Activated CD4-positive, CD25-positive, alpha-beta regulatory T cell treated with anti-CD3 and anti-CD28 coated beads, Interleukin-2, amount 50 U/mL, for 24 hours (primary cell): ENCODE measurements at places on chromosomes 5 and 9.

GRCh38 chr9:14243514-14244042, 70.4 kb downstream of the NFIB start:
- no peak for ATAC-seq

DNA sequence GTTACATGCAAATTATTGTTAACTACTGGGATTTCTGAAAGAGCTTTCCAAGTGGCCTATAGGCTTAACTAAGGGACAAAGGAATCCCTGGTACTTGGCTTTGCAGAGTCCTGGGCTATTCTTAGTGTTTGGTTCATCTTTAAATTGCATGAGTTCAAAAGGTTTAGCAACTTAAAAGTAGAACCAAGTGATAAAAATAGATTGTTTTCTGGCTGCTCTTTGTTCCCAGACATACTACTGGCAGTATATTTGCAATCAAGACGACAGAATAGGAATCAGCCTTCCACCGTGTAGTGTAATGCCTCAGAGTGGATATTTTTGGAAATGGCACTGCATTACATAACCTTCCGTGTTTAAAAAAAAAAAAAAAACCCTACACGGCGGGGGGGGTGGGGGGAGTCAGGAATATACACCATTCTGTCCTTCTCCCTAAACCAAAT, 1.0 kb downstream of the NREP start:
- no peak for ATAC-seq

- no peak for ATAC-seq
Observed at GRCh38 chr5:28253431-28253830, 1215.0 kb upstream of the CDH9 start.

DNA sequence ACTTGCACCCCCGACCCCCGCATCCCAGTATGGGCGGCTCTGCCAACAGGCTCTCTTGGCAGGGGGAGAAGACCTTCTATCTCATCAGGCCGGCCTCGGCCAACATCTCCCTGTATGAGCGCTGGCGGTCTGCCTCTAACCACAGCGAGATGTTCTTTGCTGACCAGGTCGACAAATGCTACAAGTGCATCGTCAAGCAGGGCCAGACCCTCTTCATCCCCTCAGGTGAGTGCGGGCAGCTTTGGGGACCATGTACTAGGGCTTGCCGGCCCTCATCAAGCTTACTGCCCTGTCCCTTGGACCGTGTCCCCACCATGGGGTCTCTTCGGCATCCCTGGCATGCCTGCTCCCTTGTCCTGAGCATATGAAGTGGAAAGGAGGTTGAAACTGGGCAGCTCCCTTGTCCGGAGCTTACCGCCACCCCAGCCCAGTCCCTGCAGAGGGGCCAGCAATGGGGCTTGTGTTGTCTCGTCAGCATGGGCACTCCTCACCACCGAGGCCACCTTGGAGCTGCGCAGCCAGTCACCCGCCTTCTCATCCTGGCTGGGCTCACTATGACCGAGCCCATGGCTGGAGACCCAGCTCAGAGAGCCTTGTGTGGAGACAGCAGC, 78.1 kb downstream of the PHF2 start:
- no peak for ATAC-seq

- no peak for ATAC-seq
Observed at GRCh38 chr5:37792975-37793631, 46.7 kb downstream of the GDNF start.

- ATAC-seq = no peak
Observed at GRCh38 chr5:144788556-144788955, 617.9 kb downstream of the KCTD16 start.

GRCh38 chr9:17837965-17838364, 259.1 kb downstream of the SH3GL2 start:
- ATAC-seq = no peak

- ATAC-seq = no peak
Observed at GRCh38 chr9:130665431-130666392, 1.3 kb downstream of the PRDM12 start.

GRCh38 chr5:128329386-128329939, 208.6 kb downstream of the FBN2 start:
- ATAC-seq = no peak

GRCh38 chr9:132750668-132751067, 80.4 kb downstream of the GTF3C4 start:
- no peak for ATAC-seq

DNA sequence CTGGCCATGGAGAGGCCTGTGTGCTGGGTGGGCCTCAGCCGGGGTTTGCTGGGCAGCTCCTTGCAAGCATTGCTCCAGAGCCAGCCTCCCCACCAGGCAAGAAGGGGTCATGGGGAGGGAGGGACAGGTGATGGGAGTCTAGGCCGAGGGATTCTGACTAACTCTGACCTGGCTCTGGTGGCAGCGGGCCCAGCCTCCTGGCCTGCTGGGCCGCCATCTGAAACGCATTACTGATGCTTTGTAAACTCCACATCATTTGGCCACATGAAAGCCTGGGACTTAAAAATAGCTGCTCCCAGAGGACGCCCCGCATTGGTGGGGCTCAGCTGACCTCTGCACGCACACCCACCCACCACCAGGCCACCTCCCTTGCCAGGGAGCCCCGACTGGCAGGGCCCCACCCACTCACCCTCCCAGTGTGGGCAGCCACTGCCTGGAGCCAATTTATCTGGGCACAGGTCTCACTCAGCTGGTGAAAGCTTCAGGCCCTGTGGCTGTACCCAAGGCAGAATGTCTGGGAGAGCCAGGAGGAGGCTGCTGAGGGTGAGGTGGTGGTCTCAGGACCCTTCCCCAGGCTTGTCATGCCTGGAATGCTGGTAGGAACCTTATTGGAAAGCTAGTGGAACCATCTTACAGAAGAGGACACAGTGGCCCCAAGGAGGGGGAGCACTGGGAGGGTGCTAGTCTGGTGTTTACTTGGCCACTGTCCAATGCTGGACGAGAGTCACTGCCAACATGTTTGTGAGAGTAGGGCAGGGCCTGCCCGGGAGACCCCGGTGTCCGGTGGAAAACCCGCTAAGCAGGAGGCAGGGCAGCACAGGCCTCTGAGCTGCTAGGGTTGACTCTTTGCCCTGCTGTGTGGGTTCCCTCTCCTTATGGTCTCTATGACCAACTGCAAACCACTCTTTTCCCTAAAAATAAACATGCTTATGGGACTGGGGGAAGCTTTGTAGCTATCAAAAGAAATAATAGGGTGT, 10.8 kb downstream of the TCF7 start:
- ATAC-seq = no peak

- ATAC-seq = no peak
Observed at GRCh38 chr5:37055383-37055990, 178.9 kb downstream of the NIPBL start.

DNA sequence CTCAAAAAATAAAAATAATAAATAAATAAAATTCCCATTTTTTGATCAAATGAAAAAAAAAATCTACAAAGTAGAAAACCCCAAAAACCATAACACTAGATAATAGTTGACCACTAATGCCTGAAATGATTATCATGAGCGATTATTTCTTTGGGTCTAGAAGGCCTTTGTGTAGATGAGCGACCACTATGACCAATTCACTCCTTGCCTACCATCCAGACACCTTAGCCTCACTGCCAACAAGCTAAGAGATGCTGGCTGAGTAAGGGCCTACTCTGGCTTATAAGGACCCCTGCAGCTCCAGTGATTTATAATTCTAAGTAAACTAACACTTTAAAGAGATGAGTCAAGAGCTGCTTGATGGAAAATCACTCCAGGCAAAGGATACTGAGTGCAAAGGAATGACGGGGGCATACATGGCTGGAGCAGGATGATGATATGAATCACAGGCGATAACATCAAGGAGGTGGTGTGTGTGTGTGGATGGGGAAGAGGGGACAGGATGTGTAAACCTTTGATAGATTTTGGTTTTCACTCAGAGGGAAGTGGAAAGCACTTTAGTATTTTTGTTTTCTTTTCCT, 4.8 kb upstream of the F2RL1 start:
- ATAC-seq = no peak

- ATAC-seq = peak; percentile 33
Observed at GRCh38 chr5:53031695-53032096, 42.5 kb downstream of the ITGA2 start.

DNA sequence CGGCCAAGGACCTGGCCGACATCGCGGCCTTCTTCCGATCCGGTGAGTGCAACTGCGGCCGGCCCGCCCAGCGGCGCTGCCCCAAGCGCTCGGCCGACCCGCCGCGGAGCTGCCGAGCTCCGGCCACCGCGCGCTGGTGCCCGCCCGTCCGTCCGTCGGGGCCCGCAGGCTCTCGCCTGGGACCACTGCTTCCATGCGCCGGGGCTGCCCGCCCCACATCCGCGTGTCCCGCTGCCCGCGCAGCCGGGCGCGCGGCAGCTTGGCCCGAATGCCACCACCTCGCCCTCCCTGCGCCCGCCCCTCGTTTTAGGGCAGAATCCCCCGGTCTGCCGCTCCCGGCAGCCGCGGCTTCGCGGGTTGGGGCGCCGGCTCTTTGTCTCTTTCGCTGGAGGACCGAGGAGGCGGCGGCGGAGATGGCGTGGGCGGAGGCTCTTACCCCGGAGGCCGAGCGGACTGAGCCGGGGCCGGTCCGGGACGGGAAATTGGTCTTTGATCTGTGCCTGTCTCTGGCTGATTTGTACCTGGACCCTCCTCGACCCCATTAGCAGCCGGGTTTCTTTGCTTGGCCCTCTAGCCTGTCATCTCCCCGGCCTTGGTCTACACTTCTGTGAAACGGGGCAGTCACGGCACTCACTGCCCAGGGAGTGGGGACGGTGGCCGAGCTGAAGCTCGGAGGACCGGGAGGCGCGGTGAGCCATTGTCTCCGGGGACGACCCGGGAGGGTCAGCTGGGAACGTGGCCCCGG, 871 bp downstream of the TRIO start:
- ATAC-seq = no peak

- no peak for ATAC-seq
Observed at GRCh38 chr9:89608641-89609335, 4.0 kb downstream of the GADD45G start.

GRCh38 chr5:116583862-116584222, 9.2 kb upstream of the SEMA6A start:
- ATAC-seq = no peak

DNA sequence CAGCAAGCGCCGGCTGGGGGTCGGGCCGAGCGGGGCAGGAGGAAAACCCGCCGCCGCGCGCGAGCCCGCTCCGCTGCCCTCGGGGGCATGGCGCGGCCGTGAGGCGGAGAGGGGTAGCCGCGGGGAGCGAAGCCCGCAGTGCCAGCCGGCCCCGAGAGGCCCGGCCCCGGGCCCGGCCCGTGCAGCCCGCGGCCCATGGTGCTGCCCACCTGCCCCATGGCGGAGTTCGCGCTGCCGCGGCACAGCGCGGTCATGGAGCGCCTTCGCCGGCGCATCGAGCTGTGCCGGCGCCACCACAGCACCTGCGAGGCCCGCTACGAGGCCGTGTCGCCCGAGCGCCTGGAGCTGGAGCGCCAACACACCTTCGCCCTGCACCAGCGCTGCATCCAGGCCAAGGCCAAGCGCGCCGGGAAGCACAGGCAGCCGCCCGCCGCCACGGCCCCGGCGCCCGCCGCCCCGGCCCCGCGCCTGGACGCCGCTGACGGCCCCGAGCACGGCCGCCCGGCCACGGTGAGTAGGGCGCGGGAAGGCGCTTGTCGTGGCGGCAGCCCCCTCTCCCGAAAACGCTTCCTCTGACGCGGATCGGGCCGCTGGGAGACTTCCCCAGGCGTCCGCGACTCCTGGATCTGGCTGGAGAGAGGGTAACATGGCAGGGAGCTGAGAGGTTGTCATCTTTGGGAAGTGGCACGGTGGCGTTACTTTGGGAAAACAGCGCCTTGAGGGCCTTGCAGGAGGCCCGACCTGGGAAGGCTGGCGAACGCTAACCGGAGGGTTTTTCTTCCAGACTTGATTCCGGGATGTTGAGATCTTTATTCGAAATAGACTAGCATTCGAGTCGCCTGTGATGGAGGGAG, 523 bp downstream of the MAML1 start:
- ATAC-seq = peak; percentile 30

DNA sequence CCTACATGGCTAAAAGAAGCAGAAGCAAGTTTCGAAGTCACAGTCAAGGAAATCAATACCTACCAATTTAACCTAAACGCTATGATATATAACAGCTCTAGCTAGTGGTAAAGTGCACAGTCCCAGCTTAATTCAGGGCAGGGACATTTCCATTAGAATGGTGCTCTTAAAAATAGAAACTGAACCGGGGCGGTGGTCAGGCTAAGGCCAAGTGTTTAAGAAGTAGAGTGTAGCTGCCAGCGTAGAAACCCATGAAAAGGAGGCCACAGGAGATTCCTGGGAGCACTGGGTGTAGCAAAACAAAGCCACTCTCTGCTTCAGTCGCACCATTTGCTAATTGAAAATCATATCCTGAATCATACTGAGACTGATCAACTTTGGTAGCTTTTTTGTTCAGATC, 28.8 kb downstream of the PPIC start:
- ATAC-seq = no peak

DNA sequence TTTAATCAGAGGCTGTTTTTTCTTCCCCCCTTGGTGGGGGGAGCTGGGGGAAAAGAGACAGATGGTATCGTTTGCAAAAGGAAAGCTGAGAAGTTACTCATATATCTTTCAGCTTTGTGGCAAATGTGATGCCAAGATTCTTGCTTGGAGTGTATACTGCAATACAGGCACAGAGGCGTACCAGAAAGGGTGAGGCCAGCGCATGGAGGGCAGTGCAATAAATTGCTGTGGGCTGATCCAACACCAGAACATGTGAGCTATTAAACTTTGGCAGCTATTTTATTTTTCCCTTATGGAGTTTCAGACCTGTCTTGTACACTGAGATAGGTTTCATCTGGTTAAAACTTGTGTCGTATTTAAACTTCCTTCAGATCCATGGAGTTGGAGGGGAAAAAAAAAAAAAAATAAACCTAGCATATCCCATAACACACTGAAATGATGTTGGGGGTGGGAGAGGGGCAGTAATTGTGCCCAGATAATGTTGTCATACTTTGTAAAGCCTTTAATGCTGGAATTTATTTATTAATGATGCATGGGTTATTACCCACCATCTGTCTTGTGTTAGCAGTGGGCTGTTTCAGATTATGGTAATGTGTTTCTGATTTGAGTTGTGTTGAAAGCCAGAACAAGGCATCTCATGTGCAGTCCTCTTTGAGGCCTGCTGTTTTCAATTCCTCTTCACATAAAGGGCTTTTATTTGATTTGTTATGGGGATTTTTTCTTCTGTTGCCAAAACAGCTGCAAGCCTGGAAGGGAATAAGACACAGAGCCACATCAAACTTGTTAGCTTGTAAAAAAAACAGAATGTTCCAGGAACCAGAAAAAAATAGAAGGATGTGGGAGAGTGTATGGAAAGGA, 891.3 kb downstream of the TLE1 start:
- ATAC-seq = no peak

DNA sequence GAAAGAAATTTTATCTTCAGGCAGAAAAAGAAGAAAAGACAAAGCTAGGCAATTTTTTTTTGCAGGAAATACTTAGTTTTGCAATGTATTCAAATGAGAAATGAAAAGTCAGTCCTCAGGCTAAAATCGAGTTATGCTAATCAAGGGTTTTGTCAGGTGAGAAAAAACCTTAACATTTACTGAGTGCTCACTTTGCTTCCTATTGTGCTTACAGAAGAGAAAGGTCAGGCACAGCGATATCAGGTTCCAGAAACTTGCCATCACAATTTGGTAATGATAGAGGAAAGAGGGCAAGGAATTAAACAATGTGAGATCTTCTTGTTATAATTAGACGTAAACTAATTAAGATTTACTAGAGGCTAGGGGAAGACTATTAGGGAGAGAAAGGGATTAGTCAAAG, 431.7 kb upstream of the CTNND2 start:
- no peak for ATAC-seq

GRCh38 chr5:149210968-149211490, 60.6 kb upstream of the AFAP1L1 start:
- ATAC-seq = no peak

- no peak for ATAC-seq
Observed at GRCh38 chr5:74289691-74290090, 350.8 kb downstream of the ENC1 start.
